ENCODE measurements at places on chromosomes 16 and 17.

DNA sequence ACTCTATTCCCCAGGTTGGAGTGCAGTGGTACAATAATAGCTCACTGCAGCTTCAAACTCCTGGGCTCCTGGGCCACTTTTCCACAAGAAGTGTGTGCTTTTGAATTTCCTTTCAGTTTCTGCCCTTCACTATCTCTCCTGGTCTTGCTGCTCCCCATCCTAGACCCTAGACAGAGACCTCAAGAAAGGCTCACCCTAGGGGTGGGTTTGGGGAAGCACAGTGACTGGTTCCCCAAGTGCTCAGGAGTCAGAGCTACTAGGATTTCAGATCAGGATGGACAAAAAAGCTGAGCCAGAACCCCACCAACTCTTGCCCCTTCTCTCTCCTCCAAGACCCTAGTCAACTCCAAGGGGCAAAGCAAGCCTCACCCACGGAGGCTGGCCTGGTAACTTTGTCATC lies 1.6 kb upstream of the SEBOX start:
- DNase-seq: no peak

DNA sequence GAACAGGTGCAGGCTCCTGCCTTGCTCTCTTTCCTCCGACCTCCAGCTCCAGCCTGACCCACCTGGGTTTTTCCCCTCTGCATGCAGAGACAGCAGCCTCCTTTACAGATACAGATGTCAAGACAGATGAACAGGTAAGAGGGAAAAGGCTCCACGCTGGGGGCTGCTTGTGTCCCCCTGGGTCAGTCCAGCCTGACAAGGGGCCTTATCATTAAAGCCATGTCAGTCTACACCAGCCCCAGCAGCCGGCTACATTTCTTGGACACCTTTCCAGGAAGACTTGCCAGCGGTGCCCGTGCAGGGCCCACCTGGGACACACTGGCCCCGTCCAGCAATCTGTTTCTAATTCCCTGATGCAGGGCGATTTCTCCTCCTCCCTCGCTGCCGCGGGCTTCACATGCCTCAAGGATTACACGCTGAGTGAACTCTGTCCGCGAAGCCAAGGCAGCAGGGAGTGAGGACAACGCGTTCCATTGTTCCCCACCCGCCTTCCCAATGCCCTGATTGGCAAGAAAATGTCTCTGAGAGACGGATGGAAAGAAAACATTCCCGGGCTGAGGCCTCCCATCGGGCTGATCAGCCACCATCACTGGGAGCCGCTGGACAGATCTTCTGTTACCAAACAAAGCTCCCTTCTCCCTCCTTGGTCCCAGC lies 184.7 kb downstream of the C16orf95 start:
- no peak for DNase-seq

GRCh38 chr16:50996166-50996829 lies 154.8 kb downstream of the SALL1 start:
- no peak for DNase-seq

GRCh38 chr17:36532435-36532975 lies 2.2 kb downstream of the MYO19 start:
- no peak for DNase-seq

DNA sequence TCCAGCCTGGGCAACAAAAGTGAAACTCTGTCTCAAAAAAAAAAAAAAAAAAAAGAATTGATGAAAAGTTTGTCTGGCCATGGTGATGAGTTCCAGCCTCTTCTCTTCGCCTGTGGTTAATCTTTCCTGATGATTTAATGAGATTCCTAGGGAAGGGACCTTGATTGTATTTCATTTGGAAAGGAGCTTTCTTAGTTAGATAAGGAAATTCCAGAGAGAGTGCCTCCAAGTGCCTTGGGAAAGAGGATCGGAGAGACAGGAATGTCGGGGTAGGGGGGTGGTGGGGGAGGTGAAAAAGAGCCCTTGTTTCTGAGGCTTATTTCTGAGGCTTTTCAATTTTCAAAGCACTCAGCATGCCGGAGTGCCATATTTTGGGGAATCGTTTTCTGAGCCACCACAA lies 93.2 kb upstream of the SIAH1 start:
- DNase-seq: no peak

DNA sequence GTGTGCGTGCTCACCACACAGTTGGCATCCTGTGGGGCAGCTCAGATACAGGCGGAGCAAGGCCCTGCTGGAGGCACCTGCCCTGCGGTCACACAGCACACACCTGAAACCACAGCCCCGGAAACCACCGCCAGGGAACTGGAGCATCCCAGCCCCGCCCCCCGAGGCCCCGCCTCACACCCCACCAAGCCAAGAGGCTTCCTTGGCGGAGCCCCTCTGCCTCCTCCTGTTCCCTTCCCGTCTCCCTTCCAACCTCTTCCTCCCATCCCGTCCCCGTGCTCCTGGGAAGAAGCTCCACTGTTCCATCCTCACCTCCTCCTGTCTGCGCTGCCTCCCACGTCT lies 205.5 kb downstream of the NTN1 start:
- DNase-seq: no peak

DNA sequence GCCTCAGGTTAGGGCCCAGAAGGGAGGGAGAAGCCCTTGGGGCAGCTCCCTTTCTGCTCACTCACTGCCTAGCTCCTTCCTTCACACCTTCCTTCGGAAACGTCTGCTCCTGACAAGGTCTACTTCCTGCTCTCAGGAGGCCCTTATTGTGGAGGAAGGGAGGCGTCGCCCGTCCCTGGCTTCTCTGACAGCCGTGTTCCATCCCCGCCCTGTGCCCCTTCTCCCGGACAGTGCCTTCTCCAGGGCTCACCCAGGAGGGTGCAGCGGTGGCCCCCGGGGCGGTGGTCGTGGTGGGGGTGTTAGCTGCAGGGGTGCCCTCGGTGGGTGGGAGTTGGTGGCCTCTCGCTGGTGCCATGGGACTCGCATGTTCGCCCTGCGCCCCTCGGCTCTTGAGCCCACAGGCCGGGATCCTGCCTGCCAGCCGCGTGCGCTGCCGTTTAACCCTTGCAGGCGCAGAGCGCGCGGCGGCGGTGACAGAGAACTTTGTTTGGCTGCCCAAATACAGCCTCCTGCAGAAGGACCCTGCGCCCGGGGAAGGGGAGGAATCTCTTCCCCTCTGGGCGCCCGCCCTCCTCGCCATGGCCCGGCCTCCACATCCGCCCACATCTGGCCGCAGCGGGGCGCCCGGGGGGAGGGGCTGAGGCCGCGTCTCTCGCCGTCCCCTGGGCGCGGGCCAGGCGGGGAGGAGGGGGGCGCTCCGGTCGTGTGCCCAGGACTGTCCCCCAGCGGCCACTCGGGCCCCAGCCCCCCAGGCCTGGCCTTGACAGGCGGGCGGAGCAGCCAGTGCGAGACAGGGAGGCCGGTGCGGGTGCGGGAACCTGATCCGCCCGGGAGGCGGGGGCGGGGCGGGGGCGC lies 231.9 kb downstream of the SEC14L1 start:
- DNase-seq: peak; percentile 57

- DNase-seq: no peak
Measured at GRCh38 chr17:76074390-76075363, at the start of gene GALR2. GALR2 (plus strand) TSS chr17:76074781; CDS start chr17:76074884, 103 bp downstream.
